ENCODE measurements at places on chromosomes 13 and 19.

- DNase-seq: peak; percentile 36
Measured at GRCh38 chr19:46746281-46747057, at the start of gene STRN4. STRN4 (minus strand) TSS chr19:46746450; CDS start chr19:46746430, 20 bp downstream.

- DNase-seq: no peak
Measured at GRCh38 chr19:13160557-13160956, 10.3 kb downstream of the IER2 start.

DNA sequence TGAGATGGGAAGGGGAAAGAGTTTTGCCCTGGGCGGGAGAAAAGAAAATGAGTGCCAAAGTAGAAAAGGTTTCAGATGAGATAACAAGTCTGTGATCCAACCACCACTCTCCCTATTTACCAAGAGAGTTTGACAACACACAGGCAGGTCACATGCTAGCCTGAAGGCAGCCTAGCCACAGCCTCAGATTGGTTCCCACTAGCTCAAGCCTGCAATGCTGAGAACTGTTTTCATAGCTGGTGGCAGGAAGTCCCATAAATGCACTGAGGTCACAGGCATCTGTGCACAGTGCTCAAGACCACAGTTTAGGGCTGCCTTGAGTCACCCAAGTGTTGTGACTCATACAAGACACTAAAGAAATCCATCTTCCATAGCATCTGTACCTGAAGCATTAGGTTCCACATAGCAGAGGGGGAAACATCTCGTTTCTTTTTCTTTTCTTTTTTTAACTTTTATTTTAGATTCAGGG is 18.5 kb upstream of the POP4 start:
- DNase-seq: peak; percentile 83

DNA sequence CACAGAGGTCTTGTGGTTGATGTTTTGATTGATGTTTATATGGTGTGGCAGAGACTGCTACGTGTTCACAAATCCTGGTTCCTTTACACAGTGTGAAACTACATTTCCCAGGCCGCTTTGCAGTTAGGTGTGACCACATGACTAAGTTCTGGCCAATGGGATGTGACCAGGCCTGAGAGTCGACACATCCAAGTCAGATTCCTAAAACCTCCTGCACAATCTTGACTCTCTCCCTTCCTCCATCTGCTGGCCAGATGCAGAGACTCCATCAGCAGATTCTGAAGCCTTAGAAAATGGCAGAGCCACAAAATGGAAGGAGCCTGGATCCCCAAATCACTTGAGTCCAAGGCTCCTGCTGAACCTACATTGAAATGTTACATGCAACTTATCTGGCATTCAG is 12.6 kb downstream of the CD37 start:
- DNase-seq: no peak

DNA sequence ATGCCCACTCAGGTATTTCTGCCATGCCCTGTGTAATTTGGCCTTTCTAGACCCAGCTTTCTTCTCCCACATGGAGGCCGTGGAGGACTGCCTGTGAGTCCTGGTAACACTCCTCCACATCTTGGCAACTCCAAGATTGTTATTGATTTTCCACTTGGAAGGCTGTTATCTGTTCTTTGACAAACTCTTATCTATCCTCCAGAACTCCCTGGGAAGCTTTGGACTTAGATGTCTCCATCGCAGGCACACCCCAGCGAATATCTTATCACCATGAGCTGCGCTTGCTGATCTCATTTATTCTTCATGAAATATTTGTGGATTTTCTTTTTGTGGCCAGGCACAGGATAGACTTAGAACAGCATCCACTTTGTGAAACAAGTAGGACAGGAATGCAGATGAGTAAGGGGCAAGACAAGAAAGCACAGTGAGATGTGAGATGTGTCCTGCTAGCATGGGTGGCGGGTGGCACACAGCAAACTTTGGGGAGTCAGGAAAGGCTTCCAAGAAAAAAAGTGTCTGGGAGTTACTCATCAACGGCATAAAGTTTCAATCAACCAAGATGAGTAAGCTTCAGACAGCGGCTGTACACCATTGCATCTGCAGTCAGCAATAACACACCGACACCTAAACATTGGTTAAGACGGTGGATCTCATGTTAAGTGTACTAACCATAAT is 84.5 kb upstream of the IRS2 start:
- DNase-seq: no peak

GRCh38 chr19:45780448-45781213 is 1.7 kb downstream of the DMPK start:
- no peak for DNase-seq

DNA sequence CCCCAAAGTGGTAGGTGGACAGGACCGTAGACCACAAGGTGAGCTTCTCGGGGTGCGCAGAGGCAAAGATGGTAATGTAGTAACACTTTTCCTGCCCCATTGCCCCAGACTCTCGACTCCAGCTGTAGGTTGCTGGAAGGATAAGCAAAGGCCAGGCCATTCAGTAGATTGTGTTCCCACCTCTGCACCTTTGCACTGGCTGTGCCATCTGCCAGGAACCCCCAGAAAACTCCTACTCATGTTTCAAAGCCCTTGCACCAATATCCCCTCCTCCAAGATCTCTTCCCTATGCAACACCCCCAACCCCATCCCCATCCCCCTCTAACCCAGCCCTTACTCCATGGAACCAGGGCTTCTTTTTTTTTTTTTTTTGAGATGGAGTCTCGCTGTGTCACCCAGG is 18.3 kb downstream of the IL12RB1 start:
- DNase-seq: no peak

- DNase-seq: no peak
Measured at GRCh38 chr13:90068658-90069057, 1278.8 kb upstream of the MIR17HG start.

DNA sequence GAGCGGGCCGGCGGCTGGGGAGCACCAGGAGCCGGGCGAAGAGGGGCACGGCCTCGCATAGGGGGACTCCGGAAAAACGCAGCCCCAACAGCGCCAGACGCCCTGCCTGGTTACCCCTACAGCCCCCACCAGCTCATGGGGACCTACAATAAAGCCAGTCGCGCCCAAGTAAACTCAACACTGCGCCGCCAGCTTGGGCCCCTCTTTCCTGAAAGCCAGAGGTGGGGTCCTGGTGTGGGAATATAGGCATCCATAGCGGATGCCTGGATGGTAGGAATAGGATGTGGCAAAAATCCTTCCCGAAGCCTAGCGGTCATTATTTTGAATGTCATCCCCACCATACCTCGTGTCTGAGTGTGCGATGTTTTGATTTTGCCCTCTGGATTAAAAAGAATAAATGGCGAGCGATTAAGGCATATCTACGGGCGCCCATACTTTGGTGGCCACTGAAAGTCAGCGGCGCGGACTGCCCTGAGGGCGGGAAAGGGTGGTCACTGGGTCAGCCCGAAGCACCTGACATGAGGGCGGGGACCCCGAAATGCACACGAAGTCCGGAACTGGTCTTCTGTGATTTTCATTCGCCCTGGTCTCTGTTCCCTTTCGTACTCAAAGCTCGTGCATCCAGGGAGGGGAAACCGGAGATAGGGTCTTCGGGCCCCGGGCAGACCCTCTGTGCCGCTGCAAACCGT is at the start of the genes NHLRC3 and PROSER1:
TSS of gene NHLRC3 (plus strand) at position 577 of the 689 bp plus-strand sequence. CDS start 184 bp downstream, outside the sequence.
TSS of gene PROSER1 (minus strand) at position 210 of the 689 bp plus-strand sequence. CDS start 847 bp downstream, outside the sequence.
- peak; percentile 80 for DNase-seq

DNA sequence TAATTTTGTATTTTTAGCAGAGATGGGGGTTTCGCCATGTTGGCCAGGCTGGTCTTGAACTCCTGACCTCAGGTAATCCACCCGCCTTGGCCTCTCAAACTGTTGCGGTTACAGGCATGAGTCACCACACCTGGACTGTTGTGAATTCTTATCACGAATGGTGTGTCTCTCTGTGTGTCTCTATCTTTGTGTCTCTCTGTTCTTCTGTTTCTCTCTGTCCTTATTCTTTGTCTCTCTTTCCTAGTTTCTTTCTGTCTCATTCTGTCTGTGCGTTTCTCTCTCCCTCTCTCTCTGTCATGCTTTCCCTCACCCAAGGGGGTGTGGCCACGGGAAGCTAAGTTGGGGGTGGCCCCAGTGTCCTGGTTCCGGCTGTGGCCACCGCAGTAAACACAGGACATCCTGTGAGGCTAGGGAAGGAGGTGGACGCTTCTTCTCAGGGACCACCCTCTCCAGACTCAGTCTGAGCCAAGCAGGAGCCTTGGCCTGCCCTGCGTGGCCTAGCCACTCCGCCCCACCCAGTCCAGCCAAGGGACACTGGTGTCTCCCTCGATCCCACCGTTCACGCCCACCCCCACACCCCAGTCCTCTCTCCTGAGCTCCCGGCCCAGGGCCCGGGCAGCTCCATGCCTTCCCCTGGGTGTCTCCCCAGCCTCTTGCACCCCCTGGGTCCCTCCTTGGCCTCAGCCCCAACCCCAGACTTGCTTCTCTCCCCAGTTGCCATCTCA is 3.9 kb upstream of the PRX start:
- DNase-seq: no peak

- no peak for DNase-seq
Measured at GRCh38 chr13:77274126-77274525, 52.8 kb downstream of the MYCBP2 start.

GRCh38 chr13:79307866-79308298 is 98.2 kb downstream of the RBM26 start:
- no peak for DNase-seq

- no peak for DNase-seq
Measured at GRCh38 chr13:77351315-77351714, 24.4 kb upstream of the MYCBP2 start.

DNA sequence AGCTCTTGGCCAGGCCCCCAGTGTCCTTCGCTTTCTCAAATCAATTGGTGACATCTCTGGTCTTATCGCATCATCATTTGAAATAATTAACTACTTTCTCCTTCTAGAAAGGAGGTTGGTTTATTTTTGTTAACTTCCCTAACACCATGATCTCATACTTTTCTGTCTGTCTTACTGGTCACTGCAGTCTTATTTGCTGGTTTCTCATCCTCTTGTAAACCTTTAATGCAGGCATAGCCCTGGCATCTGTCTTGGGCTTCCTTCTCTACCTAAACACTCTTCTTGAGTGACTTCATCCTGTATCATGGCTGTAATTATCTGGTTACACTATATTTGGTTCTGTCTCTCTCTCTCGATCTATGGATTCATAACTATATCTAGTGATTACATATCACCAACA is 152.8 kb downstream of the CYSLTR2 start:
- no peak for DNase-seq

- DNase-seq: no peak
Measured at GRCh38 chr13:29484236-29484635, 111.3 kb downstream of the SLC7A1 start.

DNA sequence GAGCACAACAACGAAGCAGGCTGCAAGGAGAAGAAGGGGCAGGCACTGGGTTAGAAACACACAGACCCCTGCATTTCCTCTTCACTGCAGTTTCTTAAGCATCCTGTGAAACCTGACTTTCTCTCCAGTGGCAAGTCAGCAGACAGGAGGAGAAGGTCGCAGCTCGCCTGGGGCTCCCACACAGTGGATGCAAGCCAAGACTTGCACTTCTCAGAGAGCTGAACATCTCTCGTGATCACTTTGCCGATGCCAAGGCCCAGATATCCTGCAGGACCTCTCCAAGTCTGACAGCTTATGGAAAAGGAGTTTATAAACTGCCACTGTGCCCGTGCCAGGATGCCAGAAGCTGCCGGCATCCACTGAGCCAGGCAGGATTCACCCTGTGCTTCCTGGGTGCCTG is 18.4 kb downstream of the TMEM272 start:
- DNase-seq: no peak

DNA sequence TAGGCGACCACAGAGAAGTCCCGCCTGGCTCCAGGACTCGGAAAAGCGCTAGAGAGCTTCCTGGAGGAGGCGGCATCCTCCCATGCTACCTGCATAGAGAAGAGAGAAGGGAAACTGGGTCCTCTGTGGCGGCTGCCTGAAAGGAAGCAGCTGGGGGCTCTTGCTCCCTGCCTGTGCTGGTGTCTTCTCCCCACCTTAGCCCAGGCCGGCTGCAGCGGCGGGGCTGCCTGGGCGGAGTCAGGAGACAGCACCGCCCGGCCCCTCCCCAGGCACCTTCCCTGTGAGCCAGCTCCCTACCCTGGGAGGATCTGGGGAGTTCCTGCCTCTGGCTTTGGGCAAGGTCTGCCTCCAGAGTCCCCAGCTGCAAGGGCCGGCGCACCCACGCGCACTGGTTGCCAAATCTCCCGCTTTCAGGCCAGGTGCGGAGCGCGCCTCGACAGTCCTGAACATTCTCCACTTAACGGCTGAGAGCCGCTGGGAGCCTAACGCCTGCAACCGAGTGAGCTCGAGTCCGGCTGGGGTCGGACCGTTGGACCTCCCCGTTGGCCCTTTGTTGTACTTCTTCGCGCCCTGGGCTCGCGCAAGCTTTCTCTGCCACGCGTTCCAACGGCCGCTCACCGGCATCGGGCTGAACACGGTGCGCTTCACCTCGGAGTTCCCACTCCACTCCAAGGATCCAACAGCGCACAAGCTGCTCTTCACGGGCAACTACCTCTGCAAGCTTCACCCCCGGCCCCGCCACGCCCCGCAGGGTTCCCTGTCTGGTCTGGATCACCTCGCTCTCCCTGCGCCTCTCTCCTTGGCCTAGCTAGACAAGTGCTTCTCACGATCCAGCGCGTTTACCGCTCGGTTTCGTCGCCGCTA is 21.8 kb upstream of the ZNF30 start:
- no peak for DNase-seq

DNA sequence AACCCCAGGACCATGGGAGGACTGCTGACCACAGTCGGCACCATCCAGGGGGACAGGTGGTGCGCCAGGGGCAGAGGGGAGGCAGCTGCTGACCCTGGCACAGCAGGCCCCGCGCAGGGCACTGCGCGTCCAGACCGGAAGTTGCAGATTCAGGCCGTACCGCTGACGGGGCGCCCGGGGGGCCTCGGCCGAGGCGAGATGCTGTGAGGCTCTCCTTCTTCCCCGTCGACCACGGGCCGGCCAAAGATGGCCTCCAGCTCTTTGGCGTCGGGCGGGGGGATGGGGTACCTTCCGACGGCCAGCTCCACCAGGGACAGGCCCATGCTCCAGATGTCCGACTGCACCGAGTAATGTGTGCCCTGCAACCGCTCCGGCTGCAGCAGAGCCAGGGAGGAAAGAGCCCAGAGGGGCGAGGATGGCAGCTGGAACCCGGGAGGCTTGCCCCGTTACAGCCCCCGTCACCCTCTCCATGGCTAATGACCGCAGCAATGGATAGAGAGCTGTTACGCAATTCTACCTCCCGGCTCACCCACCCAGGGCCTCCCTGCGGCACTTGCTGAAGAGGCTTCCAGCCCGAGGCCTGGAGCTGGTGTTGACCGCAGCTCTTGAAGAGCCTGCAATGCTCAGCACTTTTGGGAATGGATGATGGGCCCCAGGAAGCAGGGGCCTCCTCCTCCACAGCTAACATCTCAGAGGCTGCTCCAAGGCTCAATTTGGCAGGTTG is 24.7 kb downstream of the MAP2K2 start:
- no peak for DNase-seq

Measured in NK-92 treated with Interleukin-12 subunit alpha and Interleukin-12 subunit beta, amount 100 ng/mL, for 24 hours (cell line).